Mesenteric fat pad (tissue), 1 donor: ENCODE measurements at places on chromosomes 3 and 15. TPM values are rescaled to one million over a fixed set of nuclear protein-coding genes. Genes with fewer than 3 reads are reported as not detected.

The GPR176 gene
- 8.2 TPM for total RNA-seq

The ADIPOQ gene
- 1,676 TPM for total RNA-seq

The CCR3 gene
- not detected for total RNA-seq

The MESP2 gene
- total RNA-seq, result 0.96 TPM
